Fibroblast of gingiva (primary cell): ENCODE measurements at places on chromosomes 4 and X.

DNA sequence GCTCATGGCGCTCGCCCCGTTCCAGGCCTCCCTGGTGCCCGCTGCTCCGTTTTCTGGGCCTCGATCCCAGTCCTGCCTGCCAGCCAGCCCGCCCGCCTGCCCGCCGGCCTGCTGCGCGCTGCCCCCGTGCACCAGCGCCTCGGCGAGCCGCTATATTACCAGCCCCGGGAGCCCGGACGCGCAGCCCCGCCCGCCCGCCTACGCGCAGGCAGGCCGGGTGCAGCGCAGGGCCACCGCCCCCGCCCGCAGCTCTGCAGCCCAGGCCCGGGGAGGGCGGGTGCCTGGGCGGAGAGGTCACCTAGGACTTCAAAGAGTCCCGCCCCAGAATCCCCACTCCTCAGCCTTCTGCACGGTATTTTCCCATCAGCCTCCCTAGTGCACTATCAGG, at the start of gene MAOB:
Gene MAOB (minus strand): TSS at position 157 of the 388 bp plus-strand sequence. CDS start 151 bp downstream, at position 6.
- no peak for DNase-seq

DNA sequence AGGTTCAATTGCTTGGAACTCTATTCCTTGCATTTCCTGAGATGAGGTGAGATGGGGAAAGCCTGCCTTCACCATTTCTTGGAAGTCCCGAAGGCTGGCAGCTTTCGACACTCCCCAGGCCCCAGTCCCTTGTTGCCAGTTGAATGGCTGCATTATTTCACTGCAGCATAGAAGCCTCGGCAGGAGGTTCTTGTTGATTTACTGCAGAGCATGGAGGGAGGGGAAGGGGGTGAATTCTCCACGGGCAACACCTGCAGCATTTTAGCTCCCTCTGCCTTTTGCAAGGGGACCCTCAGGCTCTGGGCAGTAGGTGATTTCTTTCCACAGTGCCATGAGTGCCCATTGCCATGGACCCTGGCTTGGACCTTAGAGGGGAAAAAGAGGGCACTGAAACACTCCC, 10.7 kb upstream of the BCLAF3 start:
- DNase-seq, result no peak

DNA sequence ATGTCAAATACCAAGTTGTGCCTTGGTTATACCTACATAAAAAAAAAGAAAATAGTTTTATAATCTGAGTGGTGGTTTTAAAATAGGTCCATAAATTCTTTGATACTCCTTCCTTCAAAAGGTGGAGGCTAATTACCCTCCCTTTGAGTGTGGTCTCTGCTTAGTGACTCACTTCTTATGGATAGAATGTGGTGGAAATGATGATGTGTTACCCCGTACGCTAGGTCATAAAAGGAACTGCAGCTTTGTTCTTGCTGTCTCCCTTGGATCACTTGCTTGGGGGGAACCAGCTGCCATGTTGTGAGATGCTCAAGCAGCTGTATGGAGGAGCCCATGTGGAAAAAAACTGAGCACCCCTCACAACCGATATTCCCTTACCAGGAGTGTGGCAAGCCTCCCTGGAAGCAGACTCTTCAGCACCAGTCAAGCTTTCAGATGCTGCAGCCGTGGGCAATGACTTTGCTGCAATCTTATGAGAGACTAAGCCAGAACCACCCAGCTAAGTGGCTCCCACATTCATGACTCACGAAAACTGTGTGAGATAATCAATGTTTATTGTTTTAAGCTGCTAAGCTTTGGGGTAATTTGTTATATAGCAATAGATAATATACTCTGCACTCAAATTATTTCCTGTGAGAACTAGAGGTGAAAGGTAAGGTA, 195.0 kb upstream of the GATB start:
- no peak for DNase-seq

DNA sequence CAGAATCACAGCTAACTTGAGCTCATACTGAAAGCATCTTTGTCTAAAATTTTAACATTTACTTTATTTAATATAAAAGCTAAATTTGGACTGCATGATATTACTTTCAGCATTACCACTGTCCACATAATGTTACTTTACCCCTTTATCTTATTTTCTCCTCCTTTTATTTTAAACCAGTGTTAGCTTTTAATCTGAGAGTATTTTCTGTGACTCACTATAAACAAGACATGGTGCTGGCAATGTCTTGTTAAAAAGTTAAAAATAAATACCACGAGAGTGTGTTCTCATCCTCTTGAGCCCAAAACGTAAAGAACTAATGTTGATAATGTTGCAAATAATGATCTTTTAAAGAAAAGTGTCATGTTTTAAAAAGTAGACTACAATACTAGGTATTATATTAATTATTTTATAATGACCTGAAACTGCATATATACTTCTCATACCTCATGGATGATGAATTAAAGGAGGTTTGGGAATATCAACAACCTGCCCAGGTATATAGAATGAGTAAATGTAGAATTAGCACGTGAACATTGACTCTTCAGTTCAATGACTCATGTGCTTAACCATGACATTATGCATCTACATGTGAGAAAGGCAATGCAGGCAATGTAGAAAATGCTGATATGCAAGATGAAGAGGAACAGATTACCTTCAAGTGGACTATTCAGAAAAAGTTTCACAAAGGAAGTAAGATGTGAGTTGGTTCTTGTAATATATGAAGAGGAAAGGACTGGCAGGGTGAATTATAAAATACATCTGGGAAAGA, 454.1 kb upstream of the ADGRL3 start:
- DNase-seq, result no peak

GRCh38 chr4:91837608-91838029, 466.1 kb upstream of the GRID2 start:
- DNase-seq, result no peak

GRCh38 chrX:3136161-3136961, 95.1 kb downstream of the ARSF start:
- DNase-seq, result no peak
